HT-29 (cell line): ENCODE measurements at places on chromosomes 5 and 9.

DNA sequence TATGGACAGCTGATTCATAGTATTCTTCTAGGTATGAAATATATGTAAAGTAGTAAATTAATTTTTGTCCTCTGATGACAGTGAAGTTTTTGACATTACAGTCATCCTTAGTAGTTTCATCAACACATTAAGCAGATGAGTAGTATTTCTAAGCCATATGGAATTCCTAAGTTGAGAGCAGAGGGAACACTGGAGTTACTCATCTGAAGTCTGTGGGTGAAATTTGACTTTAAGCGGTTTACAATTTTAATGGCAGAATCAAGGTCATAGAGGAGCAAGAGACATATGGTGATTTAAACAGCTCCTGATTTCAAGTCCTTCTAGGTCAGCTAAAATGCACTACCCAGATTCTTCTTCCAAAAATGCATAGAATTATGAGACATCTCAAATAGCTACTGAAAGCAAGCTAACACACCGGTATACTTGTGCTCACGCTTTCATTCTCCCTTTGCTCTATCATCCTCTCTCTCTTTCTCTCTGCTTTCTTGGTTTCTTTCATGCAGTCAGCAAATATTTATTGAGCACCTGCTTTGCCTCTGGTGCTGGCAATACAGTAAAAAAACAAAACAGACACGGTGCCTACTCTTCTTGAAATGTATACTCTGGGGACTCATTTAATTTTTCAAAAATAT lies 235.9 kb downstream of the FER start:
- DNase-seq, result no peak

DNA sequence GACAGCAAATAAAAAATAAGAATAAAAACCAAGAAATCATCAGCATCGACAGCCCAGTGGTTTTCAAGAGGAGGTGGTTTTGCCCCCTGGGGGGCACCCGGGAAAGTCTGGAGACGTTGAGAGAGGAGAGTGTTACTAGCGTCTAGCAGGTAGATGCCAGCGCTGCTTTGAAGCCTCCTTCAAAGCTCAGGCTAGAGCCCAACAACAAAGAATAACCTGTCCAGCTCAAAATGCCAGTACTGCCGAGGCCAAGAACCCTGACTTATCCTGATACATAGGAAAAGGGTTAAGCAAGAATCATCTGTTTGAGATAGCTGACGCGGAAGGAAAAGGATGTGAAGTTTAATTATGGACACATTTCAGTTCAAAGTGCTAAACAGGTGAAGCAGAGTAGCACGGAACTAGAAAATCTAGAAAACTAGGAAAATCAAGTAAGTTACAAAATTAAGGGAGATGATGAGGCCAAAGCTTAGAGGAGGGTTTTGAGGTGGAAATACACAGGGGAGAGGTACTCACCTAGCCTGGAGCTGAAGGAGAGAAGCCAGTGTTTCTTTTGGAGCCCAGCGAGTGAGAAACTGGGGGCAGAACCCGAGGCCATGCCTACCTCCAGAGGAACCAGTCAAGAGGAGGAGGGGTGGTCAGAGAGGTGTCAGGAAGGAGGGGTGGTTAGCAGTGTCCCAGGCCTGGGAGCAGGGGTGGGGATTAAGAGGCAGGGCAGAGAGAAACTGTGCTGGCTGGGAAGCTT lies 121.0 kb upstream of the RETREG1 start:
- DNase-seq, result peak; percentile 52

DNA sequence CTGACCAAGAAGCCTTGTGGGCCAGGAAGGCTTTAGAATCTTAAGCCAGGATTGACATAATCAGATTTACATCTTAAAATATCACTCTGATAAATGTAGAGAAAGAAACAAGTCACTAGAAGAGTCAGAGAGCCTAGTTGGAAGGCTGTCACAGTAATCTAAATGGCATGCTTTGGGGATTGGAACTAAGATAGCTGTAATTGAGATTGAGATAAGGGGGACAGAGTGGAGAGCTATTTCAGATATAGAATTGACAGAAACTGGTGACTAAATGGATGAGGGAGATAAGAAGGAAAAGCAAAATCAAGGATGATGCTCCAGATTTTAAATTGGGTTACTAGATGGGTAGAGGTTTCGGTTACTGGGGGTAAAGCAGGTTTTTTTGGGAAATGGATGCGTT lies 100.5 kb downstream of the XRCC4 start:
- no peak for DNase-seq

DNA sequence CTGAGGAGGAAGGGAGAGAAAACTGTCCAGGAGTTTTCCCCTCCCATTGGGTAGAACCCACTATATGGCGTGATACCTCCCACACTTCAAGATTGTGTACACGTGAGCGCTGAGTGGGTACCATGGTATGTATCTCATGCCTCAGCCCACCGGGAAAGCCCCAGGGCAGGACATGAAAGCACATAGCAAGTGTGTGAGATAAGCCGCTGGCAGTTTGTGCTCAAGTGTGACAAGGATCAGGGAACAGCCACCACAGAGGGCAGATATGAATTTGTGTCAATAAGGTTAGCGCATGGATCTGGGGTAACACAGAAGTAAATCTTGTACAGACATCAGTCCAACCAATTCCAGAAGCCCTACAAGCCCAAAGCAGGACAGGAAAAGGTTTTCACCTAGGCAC lies 42.6 kb upstream of the NAA35 start:
- no peak for DNase-seq

GRCh38 chr5:143062379-143062778 lies 292.2 kb downstream of the ARHGAP26 start:
- no peak for DNase-seq
